ENCODE measurements at places on chromosomes 2 and 18.

- no peak for DNase-seq
Measured at GRCh38 chr2:108803045-108803736, 16.6 kb downstream of the CCDC138 start.

DNA sequence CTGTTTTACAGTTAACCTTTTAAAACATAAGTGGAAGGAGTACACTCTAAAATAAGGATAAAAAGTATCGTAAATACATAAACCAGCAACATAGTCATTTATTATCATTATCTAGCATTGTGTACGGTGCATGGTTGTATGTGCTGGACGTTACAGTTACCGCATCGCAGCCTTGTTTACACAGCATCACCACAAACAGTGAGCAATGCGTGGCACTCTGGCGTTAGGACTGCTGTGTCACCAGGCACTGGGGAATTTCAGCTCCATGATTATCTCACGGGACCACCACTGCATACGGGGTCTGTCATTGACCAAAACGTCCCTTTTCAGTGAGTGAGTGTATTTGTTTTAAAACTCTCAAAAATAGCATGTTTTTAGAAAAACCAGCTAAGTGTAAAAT, 103.0 kb upstream of the SNTG2 start:
- no peak for DNase-seq

DNA sequence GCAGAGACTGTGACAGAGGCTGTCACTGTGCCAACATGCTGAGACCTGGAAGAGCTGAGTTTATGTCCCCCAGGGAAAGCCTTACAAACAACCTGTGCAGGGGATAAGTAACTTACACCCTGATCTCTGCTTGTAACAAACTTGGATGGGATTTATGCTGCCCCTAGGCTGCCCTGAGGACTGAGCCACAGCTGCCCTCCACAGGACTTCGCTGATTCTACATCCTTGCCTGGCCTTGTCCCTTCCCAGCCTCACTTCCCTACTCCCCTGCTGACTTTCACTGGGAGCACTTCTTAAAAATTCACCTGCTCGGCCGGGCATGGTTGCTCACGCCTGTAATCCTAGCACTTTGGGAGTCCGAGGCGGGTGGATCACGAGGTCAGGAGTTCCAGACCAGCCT, 45.9 kb upstream of the ASAP2 start:
- no peak for DNase-seq

DNA sequence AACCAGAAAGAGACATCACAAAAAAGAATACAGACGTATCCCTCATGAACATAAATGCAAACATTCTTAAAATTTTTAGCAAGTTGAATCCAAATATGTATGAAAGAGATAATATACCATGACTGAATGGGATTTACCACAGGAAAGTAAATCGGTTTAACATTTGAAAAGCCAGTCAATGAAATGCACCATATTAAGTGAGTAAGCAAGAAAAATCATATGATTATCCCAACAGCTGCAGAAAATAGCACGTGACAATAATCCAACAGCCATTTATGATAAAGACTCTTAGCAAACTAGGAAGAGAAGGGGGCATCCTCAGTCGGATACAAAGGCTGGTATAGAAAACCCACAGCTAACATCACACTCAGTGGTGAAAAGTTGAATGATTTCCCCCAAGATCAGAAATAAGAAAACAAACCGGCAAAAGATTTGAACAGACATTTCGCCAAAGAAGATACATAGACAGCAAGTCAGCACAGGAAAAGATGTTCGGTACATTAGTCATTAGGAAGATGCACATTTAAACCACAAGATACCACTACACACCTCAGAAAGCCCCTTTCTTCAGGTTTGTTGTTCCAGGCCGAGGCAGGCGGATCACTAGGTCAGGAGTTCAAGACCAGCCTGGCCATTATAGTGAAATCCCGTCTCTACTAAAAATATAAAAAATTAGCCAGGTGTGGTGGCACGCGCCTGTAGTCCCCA, 144.3 kb downstream of the INHBB start:
- no peak for DNase-seq

GRCh38 chr2:206981739-206982340, 42.5 kb downstream of the CPO start:
- no peak for DNase-seq

GRCh38 chr2:37923308-37924055, 1.6 kb upstream of the RMDN2 start:
- no peak for DNase-seq

GRCh38 chr2:1598800-1599199, 145.5 kb downstream of the PXDN start:
- DNase-seq, result no peak

DNA sequence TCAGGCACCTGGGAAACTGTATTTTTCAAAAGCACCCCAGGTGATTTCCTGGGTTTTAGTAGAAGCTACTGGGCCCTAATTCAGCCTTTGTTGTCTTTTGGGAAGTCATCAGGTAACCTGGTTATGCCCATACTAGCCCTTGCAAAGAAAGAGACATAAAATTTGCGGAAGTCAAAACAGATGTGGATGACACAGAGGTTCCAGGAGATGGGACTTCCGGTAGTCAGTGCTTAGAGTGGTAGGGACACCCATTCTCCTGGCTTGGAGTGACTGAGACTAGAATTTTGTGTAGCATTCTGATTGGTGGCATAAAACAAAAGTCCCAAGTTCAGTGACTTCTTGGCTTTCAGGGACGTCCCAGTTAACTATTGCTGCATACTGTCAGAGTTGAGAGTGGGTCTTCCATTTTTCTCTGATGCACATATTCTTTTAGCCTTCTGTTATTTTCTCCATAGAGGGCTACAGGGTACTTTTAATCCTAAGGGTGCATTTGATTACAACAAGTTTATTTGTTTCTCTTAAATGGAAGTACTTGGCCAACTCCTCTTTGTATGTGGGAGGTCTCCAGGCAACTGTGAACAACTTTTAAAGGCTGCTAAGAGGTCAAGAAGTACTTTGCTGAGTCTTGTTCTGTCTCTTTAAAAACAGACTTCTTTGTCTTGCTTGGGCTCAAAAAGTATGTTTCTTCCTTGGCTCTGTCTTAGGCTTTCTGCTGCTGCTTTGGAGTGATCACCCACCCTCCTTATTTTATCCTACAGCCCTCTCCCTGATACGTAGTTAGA, 8.8 kb downstream of the NAB1 start:
- DNase-seq, result no peak

GRCh38 chr2:217070611-217071010, 210.7 kb upstream of the TNP1 start:
- DNase-seq, result no peak

DNA sequence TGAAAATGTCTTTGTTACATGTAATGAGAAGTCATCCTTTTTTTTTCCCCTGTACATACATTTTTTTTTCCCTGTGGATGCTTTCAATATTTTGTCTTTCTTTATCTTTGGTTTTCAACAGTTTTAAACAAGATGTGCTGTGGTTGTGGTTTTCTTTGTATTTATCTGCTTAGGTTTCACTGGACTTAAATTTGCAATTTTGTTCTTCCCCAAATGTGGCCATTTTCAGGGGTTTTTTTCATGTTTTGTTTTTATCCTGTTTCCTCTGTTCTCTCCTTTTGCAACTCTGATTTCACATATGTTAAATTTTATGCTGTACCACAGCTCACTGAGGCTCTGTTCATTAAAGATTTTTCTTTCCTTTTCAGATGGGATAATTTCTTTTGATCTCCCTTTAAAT, 41.7 kb downstream of the GALNT1 start:
- DNase-seq, result no peak

GRCh38 chr2:207450186-207450585, 79.6 kb upstream of the CREB1 start:
- no peak for DNase-seq

DNA sequence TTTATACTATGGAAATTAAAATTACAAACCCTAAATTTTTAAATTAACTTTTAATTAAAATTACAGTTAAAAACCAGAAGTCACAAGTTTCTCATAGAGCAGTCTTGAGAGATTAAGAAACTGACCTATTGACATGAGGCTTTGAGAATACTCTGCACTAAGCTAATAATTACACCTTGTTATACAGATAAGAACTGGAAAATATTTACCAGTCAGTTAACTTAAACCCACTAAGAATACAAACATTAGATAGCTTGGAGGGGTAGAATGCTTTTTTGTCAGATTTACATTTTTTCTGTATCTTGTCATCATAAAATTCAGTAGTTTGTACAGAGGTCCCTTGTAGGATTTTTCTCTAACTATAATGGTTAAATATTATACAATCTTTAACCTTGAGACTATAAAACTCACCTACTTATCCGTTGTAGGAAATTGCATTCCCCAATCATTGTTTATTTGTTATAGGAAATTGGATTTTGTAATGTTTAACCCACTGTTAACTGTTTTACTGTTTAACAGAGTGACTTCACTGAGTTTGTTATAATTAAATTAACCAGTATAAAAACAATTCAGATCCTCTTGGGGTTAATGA, 219.7 kb upstream of the PKDCC start:
- no peak for DNase-seq

GRCh38 chr2:6510532-6510931, 355.2 kb downstream of the CMPK2 start:
- no peak for DNase-seq

GRCh38 chr18:40413160-40413559, 1541.9 kb upstream of the PIK3C3 start:
- no peak for DNase-seq

DNA sequence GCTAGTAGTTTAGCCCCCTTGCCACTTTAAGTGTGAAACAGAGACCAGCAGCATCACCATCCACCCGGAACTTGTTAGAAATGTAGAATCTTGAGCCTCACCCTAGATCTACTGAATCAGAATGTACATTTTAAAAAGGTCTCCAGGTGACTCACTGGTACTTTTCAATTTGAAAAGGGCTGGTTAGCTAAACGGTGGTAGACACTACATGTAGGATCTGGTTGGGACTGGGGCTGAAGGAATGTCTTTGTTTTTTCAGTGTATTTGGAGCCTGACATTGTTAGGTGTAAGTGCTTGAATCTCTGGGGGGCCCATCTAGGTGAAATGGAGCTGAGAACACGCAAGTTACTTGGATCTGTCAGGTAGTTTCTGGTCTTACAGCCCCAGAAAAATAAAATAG, 44.0 kb upstream of the XPO1 start:
- DNase-seq, result no peak

DNA sequence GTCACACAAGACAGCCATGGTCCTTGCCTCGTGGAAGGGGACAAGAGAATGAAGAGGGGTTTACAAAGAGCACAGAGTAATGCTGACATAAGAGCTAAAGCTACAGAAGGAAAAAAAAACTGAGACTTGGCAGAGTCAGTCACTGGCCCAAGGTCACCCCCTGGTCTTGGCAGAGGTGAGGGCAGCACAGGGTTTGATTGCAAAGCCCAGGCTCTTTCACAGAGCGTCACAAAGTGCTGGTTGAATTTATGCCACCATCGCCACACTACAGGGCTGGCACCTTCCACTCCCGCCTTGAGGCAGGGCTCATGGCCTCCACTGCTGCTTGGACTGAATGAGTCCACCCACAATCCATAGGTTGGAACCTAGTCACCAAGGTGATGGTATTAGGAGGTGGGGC, 190.2 kb downstream of the INHBB start:
- DNase-seq, result no peak

DNA sequence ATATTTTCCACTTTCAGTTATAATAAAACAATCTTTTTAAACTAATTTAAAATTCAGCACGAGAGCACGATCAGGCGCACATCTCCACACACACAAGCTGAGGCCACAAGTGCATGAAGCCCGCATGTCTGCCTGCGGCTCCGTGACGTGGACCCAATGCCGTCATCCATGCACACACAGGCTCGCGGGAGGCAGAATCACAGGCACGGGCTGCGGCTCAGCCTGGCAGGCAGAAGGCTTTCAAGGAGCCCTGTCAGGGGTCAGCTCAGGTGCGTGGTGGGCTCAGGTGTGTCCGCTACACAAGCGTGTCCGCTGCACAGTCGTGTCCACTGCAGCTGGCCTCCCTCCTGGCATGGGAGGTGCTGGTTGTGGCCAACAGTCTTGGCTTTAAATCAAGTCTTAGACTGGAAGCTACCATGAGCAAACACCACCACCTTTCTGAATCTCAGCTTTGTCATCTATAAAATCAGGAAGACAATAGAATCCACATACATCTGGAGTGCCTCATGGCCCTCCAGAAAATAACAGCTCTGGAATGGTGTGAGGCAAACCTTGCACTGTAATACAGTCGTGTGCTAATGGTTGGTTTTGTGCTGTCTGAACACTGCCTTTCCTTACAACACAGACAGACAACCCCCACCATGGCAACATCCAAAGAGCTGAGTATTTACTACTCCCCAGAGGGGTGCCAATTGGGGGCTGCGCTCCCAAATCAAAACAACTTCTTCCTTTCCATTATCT, 210.1 kb downstream of the NDUFA10 start:
- DNase-seq, result no peak

- DNase-seq, result no peak
Measured at GRCh38 chr2:175168564-175168945, 552 bp upstream of the ATF2 start.

DNA sequence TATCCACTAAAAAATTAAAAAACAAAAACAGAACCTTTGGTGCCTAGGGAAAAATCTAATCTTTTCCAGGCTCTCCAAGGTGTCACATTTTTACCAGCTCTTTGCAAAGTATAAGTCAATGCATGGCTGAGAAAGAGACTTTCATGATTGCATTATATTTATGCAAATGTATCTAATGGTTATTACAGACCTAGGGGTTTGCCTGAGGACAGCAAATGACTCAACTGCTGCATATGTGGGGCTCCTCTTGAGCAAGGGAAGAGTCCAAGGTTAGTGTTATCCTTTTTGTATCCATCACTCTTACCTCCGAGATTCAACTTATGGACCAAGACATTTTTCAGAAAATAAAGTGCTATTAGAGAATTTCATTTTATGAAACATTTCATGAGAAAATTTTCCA, 33.9 kb upstream of the RMP24 start:
- no peak for DNase-seq

DNA sequence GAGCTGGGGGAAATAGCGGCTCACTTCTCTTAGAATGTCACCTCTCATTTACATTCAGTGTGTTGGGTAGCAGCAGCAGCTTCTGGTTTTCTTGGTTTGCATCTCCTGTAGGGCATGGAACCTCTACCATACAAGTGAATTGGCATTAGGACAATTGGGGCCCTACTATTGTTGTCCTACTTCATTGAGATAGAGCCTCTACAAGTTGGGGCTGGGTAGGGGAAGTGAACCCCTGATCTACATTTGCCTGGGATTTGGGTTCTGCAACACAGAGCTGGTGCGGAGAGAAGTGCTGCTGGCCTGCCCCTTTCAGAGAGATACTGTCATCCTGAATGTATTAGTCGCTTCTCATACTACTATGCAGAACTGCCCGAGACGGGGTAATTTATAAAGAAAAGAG, 391.6 kb upstream of the HS6ST1 start:
- no peak for DNase-seq
